ENCODE measurements at places on chromosomes 5 and 9.
A peak's percentile ranks its signal among the peaks of the same experiment; 100 is the strongest.

GRCh38 chr9:17799369-17799768 lies 220.5 kb downstream of the SH3GL2 start:
- no peak for DNase-seq

DNA sequence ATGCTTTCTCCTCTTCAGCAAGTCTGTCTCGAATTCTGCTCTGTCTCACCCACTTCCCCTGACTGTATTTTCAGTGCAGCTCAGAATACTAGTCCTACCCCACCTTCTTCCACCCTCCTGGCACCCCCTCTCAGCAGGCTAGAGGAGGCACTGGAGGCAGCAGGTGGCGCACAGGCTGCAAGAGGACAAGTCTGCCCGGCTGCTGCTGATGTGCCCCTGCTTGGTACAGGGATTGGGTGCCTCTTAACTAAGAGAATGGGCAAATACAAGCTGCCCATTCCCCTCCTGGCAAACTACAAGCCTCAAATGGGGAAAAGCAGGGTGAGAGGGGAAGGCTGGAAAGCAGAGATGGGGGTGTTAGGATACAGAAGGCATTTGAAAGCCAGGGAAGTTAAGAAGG lies 5.1 kb downstream of the TLN1 start:
- no peak for DNase-seq

DNA sequence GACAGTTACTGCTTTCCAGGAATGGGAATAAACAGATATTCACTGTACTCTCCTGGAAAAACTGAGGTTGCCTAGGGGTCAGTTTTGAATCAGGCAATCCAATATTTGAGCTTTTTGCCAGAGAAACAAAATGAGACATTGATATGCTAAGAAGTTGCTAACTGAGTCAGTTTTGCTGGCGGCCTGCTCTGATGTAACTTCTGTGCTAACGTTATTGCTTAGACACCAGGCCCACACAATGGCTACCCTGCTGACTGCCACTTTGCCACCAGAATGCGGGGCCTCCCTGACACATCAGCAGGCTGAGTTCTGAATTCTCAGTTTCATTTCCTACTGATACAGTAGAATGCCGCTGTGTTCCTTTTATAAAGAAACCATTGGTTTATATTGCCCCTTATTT lies 18.2 kb upstream of the ZNF618 start:
- no peak for DNase-seq

- no peak for DNase-seq
Measured at GRCh38 chr5:17070647-17071046, 134.6 kb upstream of the MYO10 start.

- DNase-seq = no peak
Measured at GRCh38 chr9:20270161-20270560, 352.1 kb downstream of the MLLT3 start.

DNA sequence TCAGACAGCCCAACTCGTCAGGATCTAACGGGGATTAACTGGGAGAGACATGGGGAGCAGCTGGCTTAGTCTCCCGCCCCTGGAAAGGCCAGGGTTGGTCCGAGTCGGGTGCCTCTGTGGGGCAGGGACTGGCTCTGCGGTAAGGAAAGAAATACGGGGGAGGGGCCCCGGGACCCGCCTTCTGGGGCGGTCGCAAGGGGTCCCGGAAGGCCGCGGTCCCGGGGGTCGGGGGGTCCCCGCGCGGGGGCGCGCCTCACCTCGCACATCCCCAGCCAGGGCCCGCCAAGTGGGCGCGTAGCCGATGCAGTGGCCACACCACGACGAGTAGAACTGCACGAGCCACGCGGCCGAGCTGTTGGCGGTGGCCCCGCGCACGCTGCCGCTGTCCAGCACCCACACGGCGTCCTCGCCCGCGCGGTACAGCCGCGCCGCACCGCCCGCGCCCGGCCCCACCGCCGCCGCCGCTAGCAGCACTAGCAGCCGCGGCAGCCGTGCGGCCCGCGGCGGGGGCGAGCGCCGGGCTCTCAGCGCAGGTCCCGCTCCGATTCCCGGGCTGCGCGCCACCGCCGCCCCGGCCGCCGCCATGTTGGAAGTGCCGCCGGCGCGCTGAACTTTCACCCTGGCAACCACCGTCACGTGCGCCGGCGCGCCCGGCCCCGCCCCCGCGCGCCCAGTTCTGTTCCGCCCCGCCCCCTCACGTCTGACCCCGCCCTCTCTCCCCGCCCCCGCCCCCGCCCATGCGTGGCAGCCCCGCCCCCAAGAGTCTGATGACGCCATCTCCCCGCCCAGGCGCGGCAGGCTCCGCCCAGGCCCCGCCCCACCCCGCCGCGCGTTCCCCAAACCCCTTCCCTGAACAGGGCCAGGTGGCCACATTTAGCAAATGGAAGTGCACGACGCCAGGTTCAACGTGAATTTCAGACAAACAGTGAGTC lies at the start of gene QSOX2:
Gene QSOX2 (minus strand): TSS at position 594 of the 932 bp plus-strand sequence. CDS start 9 bp downstream, at position 585.
- peak; percentile 51 for DNase-seq

DNA sequence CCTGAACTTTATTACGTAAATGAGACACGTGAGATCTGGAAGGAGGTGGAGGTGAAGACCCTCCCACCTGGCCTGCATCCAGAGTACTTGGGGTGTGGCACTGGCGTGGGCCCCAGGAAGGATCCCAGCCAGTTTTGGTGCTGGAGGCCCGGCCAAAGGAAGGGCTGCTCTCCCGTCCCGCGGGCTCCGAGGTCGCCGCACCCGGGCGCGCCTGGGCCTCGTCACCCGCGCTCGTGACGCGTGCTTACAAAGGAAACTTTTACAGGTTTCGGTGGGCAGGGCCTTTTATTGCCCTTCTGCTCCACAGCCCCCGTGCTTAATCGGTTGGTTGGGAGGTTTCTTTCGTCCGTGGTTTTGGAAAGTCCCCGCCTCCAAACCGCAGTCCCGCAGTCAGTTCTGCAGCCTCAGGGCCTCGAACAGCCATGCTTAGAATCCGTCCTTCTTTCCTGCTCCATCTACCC lies 29.2 kb downstream of the CDKN2A start:
- DNase-seq = peak; percentile 35

- DNase-seq = no peak
Measured at GRCh38 chr9:103319979-103320378, 324.8 kb downstream of the CYLC2 start.

DNA sequence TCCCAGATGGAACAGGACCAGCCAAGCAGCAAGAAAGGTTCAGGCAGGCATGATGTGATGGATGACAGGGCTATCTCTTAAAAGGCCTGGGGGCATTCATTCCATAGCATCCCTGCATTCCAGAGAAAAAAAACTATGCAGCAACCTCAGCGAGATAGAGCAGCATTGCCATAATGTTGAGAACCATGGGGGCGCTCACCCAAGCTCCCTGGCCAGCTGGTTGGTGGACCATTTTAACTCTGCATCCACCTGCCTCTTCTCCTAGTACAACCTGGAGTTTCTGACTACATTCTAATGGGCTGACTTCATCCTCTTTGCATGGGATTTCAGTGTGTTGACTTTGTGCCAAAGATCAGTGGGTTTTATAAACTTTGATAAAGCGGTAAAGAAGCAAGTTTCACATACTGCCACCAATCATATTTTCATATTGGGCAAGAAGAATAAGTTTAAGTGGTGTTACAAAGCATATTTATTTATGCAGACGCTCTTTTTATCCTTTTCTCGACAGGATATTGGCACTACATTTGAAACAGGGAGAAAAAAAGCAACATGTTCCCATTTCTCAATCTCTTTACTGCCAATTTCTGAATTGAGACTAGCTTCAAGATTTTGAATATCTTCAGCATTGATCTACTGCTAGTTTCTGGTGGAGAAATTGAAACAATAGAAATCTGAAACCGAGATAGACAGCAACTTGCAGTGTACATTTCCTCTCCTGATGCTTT lies 378.3 kb upstream of the WWC1 start:
- no peak for DNase-seq

GRCh38 chr5:42032137-42032536 lies 107.1 kb downstream of the FBXO4 start:
- no peak for DNase-seq

GRCh38 chr9:96108691-96109380 lies 193.1 kb downstream of the HSD17B3 start:
- DNase-seq = no peak

DNA sequence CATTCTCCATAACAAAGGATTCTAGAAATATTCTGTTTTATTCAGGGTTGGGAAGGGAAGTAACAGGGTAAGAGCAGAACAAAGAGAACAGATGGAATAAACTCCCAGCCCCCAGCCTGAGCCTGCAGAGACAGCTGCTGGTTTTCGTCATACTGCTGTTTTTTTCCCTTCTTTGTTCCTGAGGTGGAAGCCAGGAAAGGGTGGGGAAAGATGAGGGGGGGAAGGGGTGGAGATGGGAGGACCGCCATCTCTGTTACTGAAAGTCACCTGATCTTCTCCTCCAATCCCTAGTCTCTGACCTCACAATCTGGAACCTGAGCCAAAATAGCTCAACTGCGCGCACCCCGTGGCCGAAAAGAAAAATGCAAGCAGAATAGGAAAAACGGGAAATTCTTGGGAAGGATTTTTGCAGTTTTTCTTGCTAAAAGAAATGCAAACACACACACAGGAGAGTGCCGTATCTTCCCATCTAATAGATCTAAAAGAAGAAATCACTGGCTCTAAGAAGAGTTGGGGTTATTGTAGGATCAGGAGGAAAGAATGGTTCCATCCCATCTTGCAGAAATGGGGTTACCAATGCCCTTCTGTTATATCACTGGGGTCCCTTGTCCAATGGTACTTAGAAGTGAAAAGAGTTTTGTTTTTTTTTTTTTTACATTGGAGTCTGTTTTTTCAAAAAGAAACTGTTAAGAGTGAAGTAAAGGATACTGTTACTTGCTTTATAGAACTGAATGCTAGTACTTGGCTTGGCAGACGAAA lies 57.9 kb downstream of the DIAPH1 start:
- peak; percentile 97 for DNase-seq

DNA sequence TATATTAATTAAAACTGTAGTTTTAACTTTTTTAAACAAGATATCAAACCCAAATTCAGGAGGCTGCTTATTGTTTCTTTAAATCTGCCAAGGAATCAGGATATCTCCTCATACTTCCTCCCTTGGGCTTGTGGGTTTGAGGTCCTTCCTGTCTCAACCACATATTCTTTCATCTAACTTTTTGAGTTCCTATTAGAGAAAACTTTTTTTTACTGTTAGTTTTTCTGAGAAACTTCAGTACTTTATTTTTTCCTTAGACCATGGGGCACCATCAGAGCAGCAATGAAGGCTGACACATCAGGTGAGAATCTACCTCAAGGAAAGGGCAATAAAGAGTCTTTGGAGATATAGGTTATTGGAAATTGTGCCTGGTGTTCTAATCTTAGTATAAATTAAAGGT lies 56.7 kb downstream of the TSSK1B start:
- DNase-seq = no peak

GRCh38 chr5:83400241-83400640 lies 71.3 kb upstream of the VCAN start:
- DNase-seq = no peak

GRCh38 chr9:13688990-13689600 lies 409.6 kb upstream of the MPDZ start:
- DNase-seq = no peak

DNA sequence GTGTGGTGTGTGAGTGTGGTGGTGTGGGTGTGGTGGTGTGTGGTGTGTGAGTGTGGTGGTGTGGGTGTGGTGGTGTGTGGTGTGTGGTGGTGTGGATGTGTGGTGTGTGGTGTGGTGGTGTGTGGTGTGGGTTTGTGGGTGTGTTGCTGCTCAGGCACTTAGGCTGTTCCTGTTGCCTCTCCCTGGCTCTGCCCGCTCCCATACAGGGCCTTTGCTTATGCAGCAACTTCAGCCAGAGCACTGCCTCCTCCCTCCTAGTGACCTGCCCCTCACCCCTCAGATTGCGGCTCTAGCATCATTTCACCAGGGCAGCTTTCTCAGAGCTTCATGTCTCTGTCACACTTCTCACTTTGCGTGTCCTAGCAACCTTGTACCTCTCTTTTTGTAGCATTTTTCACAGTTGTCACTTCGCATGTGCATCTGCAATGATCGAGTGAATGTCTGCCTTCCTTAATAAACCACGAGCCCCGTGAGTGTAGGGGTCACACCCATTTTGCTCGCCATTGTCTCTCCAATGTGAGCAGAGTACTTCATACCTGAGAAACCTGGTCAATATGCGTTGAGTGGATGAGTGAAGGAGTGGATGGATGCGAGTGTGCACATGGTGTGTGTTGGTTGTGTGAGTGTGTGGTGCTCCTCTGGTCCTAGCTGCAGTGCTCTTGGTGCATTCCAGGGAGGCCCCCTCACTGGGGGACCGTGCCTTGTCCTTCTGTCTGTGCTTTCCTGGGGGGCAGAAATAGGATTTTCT lies 167.9 kb upstream of the PANK3 start:
- DNase-seq = no peak

DNA sequence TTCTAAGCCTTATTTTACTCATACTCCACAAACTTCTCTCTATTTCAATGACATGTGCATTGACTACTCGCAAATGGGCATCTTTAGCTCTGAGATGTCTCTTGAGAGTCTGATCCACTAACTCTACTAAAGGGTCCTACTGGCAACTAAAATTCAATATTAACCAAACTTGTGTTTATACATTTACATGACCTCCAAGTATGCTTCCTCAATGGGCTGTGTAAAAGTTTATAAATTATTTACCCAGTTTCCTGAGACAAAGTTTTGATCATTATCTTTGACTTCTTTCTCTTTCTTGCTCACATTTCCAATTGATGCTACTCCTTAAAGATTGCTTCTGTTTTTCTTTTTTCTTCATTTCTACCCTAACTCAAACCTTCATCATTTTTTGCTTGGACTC lies 510.1 kb upstream of the DAB2 start:
- no peak for DNase-seq

DNA sequence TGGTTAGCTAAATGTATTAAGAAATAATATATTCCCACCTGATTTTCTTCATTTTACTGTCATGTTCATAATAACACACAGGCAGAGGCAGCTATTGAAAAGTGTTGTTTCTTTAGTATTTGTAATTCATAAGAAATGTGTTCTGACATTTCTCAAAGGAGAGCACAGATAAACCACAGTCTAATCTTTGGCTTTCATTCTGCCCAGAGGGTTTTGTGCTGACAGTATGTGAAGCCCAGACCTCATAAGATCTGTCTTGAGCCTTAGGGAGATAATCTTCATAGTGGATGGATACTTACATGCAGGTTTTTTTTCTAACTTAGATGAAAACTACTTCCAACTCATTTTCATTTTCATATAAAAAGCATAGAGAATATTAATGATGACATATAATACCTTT lies 206.1 kb downstream of the CHSY3 start:
- no peak for DNase-seq

DNA sequence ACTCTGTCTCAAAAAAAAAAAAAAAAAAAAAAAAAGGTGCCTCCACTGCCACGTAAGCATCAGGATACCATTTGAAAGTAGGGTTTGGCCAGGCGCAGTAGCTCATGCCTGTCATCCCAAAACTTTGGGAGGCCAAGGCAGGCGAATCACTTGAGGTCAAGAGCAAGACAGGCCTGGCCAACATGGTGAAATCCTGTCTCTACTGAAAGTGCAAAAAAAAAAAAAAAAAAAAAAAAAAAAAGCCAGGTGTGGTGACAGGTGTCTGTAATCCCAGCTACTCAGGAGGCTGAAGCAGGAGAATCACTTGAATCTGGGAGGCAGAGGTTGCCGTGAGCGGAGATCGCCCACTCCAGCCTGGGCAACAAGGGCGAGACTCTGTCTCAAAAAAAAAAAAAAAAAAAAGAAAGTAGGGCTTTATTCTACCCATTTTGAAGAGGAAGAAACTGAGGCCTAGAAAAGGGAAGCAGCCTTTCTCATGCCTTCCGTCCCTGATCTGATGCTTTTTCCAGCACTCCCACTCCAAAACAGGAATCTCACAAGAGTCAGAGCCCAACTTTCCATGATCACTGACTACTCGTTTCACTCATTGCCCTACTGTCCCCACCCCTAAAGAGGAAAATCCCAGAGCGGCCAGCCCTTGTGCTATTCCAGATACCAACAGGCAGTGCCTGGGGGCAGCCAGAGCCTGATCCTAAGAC lies 16.3 kb upstream of the CCIN start:
- DNase-seq = no peak

- DNase-seq = no peak
Measured at GRCh38 chr5:98500811-98501210, 272.7 kb upstream of the RGMB start.
